H1 (cell line): ENCODE measurements at places on chromosomes 16 and 17.

DNA sequence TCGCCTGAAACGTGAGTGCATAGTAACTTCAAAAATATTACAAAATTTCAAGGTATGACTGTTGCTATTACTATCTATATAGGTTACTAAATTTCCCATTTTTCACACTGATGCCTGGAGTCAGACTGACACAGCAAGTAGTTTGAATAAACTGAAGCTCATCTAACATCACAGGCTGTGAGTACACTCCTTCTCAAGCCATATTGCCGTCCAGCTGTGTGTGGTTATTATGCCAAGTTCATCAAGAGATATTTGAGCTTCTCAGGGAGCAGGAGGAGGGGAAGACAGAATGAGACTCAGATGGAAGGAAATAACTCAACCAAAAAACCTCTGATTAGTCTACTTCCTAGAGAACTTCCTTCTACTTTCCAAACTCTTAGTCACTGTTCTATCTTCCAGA is 473.9 kb downstream of the TOX3 start:
- no peak for DNase-seq

GRCh38 chr16:2752850-2753732 is 653 bp downstream of the SRRM2 start:
- DNase-seq: no peak

GRCh38 chr16:24046442-24046841 is 209.7 kb upstream of the CACNG3 start:
- DNase-seq: peak; percentile 54

DNA sequence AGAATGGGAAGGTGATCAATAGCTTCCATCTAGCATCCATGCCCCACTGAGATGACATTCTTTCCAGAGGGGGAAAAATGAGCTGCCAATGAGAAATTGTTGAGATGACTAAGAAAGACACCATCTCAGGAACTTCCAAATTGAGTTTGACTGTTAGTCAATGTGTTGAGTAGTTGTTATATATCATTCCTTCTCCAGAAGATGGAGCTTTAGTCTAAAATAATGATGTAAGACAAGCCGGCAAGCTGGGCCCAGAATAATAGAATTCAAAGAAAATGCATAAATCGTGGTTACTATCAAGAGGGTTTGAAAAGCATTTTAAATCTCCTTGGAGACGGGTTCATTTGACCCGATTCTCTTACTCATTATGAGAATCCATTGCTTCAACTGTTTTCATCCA is 71.0 kb upstream of the ATF7IP2 start:
- DNase-seq: no peak

DNA sequence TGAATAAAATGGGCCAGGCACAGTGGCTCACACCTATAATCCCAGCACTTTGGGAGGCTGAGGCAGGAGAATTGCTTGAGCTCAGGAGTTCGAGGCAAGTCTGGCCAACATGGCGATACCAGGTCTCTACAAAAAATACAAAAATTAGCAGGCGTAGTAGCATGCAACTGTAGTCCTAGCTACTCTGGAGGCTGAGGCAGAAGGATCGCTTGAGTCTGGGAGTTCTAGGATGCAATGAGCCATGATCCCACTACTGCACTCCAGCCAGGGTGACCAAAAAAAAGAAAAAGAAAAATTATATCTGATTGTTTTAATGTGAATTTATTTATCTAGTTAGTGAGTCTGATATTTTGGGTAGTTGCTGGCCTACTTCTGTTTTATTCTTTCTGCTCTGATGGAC is 7.0 kb downstream of the IL34 start:
- no peak for DNase-seq

DNA sequence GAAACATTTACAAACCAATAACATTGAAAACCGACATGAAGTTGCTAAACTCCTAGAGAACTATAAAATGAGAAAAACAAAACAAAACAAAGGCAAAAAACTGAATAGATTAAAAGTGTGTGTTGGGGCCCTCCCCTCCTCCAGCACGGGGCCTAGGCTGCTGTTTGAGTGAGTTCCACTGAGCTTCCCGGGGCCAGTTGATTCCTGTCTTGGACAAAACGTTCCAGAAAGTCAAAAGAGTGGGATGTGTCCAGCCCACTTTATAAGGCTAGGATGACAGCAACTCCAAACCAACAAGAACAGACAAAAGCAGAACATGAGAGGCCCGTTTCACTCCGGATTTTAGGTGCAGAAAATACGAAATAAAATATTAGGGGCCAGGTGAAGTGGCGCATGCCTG is 11.6 kb upstream of the CSNK1D start:
- no peak for DNase-seq

DNA sequence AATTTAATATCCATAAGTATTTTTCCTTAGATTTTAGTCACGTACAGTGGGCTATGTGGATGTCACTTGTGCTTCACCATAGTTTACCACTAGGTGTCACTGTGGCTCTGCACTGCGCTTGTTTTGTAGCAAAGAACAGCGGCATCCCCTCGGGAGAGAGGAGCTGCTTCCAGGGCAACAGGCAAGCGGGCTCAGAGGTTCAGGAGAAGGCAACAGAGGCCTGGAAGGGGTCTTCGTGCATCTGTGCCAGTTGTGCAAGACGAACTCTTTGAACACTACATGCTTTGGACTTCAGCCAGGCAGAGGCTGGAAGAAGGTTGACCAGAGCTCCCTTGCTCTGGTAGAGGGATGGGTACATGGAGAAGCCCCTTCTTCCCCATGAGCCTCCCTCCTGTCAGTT is 20.6 kb downstream of the CYB561 start:
- DNase-seq: no peak

GRCh38 chr17:70271200-70271599 is 101.9 kb downstream of the KCNJ2 start:
- no peak for DNase-seq

- DNase-seq: no peak
Observed at GRCh38 chr16:75789237-75789636, 62.9 kb upstream of the CPHXL start.

- no peak for DNase-seq
Observed at GRCh38 chr17:55652825-55653224, 69.8 kb downstream of the TMEM100 start.

- no peak for DNase-seq
Observed at GRCh38 chr16:82630219-82630618, 3.5 kb downstream of the CDH13 start.

GRCh38 chr17:7260651-7261378 is 1.5 kb downstream of the CLDN7 start:
- peak; percentile 86 for DNase-seq

DNA sequence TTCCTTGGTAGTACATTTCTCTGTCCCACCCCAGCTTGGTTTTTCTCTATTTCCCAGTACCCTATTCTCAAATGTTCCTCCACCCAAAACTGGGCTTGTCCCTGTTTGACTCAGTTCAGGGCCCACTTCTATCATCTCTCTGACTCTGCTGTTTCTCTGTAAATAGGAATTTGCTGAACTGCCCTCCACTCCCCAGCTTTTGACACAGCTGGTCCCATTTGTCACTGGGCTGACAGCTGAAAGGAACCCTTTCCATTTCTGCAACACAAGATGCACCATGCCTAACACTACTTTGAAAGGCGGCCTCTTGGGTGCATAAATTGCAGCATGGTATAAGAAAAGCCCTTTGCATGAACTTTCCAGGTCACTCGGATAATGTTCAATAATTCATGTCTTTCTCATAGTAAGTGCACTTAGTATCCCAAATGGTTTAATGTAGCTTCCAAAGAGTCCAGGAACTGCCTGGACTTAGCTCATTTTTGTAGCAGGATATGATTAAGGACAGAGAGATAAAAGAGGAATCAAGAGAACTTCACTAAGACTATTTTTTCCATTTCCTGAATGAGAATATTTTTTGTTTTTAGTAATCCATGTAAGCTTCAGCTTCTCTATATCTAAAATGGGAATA is 256.7 kb downstream of the CDH11 start:
- no peak for DNase-seq

DNA sequence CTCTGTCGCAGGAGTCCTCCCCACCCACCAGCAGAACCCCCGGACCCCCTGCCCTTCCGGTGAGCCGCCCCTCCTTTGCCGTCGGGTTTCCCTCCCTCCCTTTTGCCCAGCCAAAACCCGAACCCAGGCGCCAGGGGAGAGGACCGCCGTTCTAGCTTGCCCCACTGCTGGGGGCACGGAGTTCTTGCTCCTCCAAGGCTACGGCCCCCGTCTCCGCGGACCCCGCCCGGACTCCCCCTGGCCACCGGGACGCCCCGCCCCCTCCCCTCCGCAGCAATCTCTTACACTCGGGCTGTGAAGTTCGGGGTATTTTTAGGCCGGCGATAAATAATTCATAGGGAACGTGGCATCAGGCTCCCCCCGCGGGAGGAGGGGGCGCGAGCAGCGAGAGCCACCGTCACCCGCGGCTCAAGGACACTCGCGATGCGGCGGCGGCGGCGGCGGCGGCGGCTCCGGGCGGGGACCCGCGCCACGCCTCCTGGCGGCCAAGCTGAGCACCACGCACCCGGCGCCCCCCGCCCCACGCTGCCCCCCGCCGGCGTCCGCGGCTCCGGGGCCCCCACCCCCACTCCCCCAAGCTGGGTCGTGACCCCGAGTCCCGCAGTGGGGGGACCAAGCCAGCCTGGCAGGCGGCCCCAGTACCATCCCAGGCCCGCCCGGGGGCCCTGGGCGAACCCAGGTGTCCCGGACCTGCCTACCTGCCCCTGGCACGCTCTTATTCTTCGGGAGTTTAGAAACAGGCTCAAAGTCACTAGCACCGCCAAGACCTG is at the start of gene GRIN2C:
Gene GRIN2C (minus strand): TSS at position 427 of the 770 bp plus-strand sequence. CDS start 4,793 bp downstream, outside the sequence.
- peak; percentile 69 for DNase-seq

DNA sequence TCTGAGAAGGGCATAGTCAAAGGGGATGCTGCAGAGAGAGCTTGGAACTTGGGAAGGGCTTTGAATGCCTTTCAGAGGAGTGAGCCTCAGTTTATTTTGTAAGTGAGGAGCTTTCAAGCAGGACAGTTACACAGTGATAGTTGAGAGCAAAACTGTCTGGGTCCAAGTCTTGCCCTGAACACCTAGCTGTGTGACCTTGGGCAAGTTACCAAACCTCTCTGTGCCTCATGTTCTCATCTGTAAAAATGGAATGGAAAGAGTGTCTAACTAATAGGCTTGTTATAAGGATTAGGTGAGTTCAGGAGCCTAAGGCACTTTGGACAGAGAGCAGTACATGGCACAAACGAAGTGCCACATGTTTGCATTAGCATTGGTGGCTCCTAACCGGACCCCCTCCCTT is 27.0 kb upstream of the TAC4 start:
- DNase-seq: no peak

GRCh38 chr17:57619061-57619937 is 125.8 kb downstream of the CCDC182 start:
- DNase-seq: no peak

- no peak for DNase-seq
Observed at GRCh38 chr17:42291129-42291528, 2.8 kb downstream of the STAT5A start.

DNA sequence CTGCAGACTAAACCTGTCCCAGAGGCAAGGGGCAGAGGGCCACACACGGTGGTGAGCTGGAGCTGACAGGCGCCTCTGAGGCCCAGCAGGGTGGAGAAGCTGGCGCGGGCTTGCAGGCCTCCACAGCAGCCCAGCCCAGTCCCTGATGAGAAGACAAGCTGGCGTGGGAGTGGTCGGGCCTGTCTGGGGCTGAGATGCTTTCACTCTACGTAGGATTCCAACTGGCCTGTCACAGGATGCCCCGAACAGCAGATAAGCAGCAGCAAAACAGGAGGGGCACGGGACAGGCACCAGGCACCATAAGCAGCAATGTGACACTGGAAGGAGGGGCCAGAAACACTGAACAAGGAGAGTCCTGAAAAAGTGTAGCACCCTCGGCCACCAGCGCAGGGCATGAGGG is 40.1 kb downstream of the PEMT start:
- no peak for DNase-seq

GRCh38 chr16:85415196-85416090 is 197.7 kb upstream of the GSE1 start:
- peak; percentile 39 for DNase-seq

GRCh38 chr17:37796076-37796475 is 51.2 kb upstream of the HNF1B start:
- no peak for DNase-seq

DNA sequence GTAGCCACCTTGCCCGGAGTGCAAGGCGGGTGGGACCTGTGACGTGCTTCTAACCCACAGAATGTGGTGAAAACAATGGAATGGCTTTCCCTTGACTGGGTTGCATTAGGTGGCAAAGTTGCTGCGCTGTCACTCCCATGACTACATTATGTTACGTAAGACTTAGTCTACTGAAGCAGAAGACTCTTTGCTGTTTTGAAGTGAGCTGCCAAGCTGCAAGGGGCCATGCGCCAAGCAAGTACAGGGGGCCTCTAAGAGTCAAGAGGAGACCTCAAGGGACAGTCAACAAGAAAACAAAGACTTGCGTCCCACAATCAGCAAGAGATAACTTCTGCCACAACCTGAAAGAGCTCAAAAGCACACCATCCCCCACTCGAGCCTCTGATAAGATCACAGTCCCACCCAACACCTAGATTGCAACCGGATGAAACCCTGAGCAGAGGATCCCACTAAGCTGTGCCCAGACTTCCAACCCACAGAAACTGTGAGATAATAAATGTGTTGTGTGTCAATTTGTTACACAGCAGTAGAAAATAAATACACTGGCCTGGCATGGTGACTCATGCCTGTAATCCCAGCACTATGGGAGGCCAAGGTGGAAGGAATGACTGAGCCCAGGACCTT is 16.5 kb downstream of the ANKRD11 start:
- no peak for DNase-seq

DNA sequence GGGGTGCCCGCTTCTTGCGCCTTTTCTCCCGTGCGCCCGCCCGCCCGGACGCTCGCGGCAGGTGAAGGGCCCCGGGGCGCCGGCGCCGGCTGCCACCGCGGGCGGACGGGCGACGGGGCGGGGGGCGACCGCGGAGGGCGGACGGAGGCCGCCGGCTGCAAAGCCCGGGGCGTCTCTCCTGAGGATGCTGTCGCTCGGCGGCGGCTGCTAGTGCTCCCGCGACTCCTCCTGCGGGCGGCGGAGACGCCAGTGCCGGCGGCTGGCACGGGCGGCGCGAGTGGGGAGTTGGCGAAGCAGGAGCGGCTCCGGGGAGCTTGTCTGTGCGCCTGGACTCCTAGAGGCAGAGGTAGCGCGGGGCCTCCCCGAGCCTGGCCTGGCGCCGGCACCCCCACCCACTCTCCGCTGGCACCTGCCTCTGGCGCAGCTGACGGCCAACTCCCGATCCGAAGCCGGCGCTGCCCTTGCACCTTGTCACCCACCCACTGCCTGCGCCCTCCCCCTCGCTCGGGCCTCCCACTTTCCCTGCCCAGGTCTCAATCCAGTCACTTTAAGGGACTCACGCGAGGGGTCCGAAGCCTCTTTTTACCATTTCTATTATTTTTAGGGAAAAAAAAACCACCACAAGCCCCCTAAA is at the start of gene FAM20A:
Gene FAM20A (minus strand): TSS at position 437 of the 634 bp plus-strand sequence. CDS start 701 bp downstream, outside the sequence.
- DNase-seq: no peak

- DNase-seq: no peak
Observed at GRCh38 chr16:13919330-13919682, 648 bp upstream of the ERCC4 start.

DNA sequence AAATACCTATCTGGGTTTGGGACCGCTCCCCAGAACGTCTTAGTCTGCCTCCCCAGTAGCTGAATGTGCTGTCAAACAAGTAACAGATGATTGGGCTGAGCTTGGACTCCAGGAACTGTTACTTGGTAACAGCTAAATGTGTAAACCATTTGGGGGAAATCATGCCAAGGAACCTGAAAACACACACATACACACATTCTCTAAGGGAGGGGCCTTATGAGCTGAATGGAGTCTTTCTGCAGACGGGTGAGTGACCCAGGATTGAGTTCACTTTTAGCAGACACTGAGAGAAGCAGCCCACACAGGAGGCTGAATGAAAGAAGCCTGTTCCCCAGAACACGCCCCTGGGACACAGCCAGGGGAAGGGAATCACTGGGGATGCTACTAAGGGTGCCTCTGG is 1.6 kb downstream of the ACLY start:
- DNase-seq: no peak

- DNase-seq: no peak
Observed at GRCh38 chr17:14116263-14117024, 47.1 kb downstream of the COX10 start.
